Activated CD4-positive, CD25-positive, alpha-beta regulatory T cell treated with anti-CD3 and anti-CD28 coated beads, Interleukin-2, amount 50 U/mL, for 72 hours (primary cell): ENCODE measurements at places on chromosomes 3 and 15.

DNA sequence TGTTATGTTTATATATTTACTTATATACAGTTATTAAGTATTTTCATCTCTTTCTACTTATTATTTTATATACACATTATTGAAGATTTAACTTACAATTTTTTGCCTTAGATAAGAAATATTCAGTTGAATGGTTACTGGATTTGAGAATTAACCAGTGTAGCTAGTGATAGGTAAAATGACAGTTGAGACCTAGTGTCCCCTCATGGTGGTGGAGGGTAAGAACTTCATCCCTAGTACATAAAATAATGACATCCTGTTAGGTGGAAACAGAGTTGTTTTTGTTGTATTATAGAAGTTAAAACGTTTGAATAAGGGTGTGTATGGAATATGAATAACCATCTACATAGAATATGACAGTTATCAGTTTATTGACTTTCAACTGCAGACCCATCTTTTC, 1152.4 kb upstream of the ALCAM start:
- no peak for DNase-seq

DNA sequence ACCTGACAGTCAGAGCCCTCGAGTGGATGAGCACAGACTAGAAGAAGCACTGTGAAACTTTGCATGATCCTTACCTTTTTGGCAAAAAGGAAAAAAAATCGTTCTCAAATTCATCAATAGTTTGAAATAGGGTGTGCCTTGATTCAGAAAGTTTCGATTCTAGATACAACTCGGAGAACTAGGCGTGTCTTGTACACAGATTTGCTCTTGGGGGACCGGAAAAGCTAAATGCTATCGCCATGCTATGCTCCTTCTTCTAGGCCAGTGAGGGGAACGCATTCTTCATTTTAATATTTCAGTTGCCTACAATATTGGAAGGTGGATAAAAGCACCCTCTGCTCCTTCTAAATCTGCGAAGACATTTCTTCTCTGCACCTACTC, 25.0 kb downstream of the CD86 start:
- no peak for DNase-seq

- DNase-seq = no peak
Observed at GRCh38 chr3:129239991-129240390, 9.4 kb upstream of the COPG1 start.

GRCh38 chr15:67022587-67023105, 42.8 kb upstream of the SMAD3 start:
- DNase-seq = no peak

DNA sequence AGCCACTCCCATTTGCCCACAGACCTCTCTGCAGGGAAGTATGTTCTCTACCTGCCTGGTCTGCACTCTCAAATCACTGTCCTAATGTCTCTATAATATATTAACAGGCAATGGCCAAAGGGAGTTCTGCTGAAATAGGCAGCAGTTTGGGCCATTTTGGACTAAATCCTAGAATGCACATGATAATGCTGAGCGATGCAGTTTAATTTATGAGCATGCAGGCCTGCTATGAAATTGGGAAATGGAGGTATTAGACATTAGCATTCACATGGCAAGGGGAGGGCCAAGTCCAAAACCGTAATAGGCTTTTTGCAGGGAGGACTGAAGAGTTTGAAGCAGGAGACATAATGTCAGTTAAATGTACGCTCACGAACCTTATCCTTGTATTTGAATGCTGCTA, 31.3 kb downstream of the NMNAT3 start:
- no peak for DNase-seq

- DNase-seq = no peak
Observed at GRCh38 chr3:52891615-52892081, 5.7 kb downstream of the STIMATE start.

GRCh38 chr15:88090481-88091011, 166.0 kb downstream of the NTRK3 start:
- DNase-seq = no peak

DNA sequence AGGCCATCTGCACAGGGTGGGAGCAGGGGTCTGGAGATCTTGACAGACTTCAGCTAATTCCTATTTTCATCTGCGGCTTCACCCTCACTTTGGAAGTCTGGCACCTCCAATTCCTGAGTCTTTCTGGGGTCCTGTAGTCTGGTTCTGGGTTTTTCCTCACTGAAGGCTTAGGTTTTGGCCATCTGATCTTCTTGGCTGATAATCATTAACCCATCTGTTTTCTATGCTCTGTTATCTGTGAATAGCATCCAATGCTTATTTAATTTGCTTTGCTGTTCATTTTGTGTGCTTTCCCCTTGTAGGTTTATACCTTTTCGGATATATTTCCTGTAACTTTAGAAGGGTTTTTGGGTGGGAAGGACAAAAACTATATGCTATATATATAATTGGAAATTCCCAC, 17.6 kb downstream of the TATDN2 start:
- no peak for DNase-seq

DNA sequence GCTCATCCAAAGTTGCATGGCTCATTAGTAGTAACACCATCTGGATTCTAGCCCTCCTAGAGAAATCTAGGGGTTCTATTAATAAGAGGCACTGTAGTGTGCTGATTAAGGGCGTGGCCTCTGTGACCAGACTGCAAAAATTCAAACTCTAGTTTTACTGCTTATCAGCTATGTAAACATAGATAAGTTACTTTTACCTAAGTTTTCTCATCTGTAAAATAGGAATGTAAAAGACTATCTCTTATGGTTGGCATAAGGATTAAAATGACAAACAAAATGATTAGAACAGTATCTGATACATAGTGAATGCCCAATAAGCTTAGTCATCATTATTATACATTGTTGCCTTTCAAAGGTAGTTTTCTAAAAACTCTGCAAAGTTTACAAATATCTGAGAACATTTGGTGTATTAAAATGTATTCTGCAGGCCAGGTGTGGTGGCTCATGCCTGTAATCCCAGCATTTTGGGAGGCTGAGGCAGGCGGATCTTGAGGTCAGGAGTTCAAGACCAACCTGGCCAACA, 4.5 kb downstream of the PTX3 start:
- no peak for DNase-seq

GRCh38 chr3:124346487-124346886, 354.6 kb upstream of the ROPN1 start:
- DNase-seq = no peak

DNA sequence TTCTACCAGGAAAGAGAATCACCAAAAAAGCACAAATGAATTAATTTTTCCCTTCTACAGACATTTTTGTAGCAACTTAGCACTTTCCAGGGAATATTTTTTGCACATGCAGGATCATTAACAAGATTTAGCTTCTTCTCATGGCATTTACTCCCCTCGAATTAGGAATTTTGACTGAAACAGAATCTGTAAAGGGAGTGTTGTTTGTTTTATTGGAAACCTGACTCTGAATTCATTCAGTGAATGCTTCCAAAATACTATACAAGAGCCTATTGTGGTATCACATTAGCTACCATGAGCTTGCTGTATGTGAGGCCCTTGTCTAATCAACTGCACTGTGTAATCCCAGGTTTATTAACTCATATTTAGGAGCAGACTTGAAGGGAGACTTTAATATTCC, 130.4 kb upstream of the ATP10A start:
- no peak for DNase-seq

GRCh38 chr15:34085746-34086145, 15.9 kb downstream of the EMC7 start:
- no peak for DNase-seq

GRCh38 chr15:94119298-94119811, 112.0 kb upstream of the MCTP2 start:
- DNase-seq = no peak

- no peak for DNase-seq
Observed at GRCh38 chr3:134721214-134721613, 70.4 kb upstream of the KY start.

DNA sequence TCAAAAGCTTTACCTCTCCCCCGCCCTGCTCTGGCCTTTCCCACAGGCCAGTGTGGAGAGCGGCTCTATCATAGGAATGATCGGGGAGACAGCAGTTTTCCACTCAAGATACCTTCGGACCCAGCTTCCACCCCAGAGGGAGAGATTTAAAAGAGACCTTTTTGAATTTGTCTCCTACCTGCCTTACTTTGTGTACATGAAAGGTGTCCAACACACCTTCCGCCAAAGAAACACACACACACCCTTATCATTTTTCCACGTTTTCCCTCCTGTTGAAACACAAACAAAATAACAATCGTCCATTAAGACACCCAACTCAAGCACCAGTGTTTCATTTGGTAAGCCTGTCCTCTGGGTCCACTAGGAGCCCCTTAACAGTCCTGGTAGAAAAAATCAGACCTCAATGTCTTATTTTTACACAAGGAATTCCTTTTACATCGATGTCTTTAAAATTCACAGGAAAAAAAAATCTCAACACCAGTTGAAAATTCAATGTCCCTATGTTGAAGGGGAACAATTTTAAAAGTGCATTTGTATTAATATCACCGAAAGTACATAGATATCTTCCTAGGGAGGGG, 4.0 kb downstream of the HES1 start:
- DNase-seq = no peak

DNA sequence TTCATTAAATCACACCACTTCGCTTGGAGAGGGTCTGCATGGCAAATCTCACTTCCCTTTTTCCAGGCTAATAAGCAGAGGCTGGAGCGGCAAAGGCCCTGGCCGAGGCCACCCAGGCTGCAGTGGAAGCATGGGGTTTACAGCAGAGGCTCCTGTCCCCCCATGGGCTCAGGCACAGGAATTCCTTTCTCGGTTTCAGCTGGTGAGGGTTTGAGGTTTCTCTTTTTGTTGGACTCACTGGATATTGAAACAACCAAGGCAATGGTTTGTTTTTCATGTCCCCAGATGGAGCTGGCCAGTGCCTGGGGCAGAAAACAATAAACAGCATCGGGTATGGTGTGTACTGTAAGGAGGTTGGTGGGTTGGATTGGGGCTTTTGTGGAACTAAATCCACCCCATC, 175.6 kb upstream of the RASGRP1 start:
- DNase-seq = no peak

GRCh38 chr3:125080077-125080476, 24.3 kb upstream of the HEG1 start:
- DNase-seq = no peak

DNA sequence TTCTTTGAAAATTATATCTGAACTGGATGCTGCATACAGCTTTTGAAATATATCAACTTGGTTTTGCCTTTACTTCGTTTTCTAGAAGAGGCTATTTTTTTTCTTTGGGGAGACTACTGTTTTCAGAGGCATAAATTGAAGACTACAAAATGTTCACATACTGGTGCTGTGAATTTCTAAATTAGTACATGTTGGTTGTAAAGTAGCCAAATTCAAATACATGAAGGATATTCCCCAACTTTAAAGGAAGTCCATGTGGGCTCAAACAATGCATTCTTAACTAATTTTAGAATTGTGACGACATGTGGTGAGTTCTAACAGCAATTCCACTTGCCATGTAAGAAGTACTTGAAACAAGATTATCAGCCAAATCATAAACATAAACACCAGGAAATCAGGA, 295.7 kb downstream of the TUSC7 start:
- DNase-seq = no peak

- DNase-seq = no peak
Observed at GRCh38 chr3:134883697-134884385, 88.8 kb downstream of the EPHB1 start.
